ENCODE measurements at places on chromosomes 2 and 18.

GRCh38 chr2:124983595-124983994 lies 958.5 kb downstream of the CNTNAP5 start:
- DNase-seq, result no peak

GRCh38 chr2:239951825-239952224 lies 73.3 kb downstream of the NDUFA10 start:
- no peak for DNase-seq

- DNase-seq, result no peak
Measured at GRCh38 chr2:158529379-158530259, 72.9 kb downstream of the PKP4 start.

- no peak for DNase-seq
Measured at GRCh38 chr2:54373855-54374254, 82.3 kb upstream of the SPTBN1 start.

- DNase-seq, result no peak
Measured at GRCh38 chr2:241509155-241509784, 886 bp upstream of the STK25 start.

DNA sequence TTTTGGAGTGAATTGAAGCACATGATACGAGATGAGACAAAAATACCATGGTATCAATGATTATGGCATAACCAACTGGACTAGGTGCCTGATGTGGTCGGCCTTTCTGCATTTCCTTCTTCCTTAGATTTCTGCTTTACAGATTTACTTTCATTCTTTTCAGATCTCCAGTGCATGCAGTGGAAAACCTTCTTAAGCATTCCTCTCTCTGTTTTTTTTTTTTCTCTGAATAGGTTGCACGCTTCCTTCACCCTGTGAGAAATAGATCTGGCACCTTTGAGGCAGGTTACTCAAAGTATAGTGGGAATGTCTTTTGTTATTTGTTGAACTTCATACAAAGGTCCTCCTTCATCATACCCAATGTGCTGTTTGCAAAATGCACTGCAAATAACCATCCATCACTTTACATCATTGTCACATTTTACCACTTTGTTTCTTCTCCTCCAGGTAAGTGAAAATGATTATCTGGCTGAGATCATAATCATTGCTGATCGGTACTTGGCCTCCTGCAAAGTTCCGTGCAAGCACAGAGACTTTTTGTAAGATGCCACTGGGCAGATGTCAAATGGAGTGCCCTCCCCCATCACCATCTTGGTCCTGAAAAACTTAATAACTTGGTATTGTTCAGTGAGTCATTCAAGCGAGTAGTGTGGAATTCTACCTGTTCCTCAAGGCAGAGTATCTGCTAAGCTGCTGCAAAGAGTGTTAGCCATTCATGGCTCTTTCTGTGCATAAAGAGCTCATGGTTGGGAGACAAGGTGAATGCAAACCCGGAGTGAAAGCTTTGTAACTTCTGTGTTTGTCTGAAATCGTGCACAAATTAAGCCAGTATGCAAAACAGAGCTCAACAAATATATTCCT lies 30.0 kb upstream of the KLHL14 start:
- DNase-seq, result peak; percentile 16

DNA sequence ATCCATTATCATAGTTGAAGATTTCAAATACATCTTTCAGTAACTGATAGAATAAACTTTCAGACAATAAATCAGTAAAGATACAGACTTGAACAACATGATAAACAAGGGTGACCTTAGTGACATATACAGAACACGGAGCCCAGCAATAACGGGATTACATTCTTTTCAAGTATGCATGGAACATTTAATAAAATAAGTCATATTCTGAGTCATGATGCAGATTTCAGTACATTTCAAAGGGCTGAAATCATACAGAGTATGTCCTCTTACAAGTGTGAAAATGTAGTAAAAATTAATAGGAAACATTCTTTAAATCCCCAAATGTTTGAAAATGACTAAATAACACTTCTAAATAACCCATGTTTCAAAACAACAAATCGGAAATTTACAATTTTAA lies 17.2 kb upstream of the KLHL29 start:
- no peak for DNase-seq

GRCh38 chr18:35045806-35046205 lies 4.6 kb downstream of the MAPRE2 start:
- DNase-seq, result no peak

DNA sequence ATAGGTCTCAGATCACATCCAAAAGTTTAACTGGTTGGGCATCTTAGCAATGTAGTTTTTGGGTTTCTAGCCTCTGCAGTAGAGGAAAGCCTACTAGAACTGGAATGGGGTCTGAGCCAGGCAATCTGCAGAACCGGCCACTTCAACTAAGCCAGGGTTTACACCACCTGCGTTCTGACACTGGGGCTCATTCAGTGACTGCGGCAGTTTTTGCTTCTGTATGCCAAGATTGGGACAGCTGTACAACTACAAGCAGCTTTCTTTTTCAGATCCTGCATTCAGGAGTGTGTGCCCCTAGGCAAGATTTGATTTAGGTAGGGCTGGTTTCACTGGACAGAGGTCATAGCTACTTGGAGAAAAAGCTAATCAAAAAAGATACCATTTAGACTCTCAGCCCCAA lies 43.7 kb upstream of the IGFBP5 start:
- DNase-seq, result no peak

Data from neural progenitor cell (in vitro differentiated cells).